ENCODE measurements at places on chromosomes 4 and X.
A peak's percentile ranks its signal among the peaks of the same experiment; 100 is the strongest.

- DNase-seq: no peak
Observed at GRCh38 chrX:137198040-137198439, 164.2 kb upstream of the GPR101 start.

- DNase-seq: no peak
Observed at GRCh38 chr4:146288193-146288592, 73.9 kb downstream of the REELD1 start.

GRCh38 chr4:18535948-18536347 is 514.4 kb upstream of the LCORL start:
- no peak for DNase-seq

DNA sequence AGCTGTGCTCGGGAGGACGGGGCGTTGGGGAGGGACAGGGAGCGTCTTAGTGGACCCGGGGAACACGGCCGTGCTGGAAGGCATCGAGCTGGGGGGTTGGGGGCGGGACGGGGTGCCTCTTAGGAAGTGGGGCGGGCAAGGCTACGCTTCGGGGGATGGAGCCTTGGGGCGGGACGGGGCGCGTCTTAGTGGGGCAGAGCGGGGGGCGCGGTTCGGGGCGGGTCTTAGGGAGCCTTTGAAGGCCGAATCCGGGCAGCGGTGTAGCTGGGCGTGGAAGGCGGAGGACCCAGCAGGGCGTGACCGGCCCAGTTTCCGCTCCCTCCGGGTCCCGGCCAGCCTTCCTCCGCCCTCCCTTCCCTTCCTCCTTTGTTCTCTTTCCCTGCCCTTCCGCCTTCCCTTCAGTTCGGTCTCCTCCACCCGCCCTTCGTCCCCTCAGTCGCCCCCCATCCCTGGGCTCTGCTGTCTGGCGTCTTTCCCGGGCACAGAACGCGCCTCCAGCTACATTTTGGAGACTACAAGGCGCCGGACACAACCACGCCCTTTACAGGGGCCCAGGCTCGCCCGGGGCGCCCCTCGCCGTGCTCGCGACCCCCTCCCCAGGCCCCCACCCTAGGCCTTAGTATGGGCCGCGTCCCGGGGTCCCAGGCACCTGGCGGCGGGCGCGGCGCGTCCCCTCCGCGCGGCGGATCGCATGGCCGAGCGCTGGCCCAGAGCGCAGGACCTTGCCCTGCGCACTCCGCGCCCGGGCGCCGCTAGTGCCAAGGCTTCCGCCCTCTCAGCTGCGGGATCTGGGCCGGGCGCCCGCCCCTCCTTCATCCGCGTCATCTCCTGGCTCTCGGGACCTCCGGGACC is at the start of gene ARSD:
Gene ARSD (minus strand): TSS at position 757 of the 852 bp plus-strand sequence. CDS start 64 bp downstream, at position 693.
- no peak for DNase-seq

DNA sequence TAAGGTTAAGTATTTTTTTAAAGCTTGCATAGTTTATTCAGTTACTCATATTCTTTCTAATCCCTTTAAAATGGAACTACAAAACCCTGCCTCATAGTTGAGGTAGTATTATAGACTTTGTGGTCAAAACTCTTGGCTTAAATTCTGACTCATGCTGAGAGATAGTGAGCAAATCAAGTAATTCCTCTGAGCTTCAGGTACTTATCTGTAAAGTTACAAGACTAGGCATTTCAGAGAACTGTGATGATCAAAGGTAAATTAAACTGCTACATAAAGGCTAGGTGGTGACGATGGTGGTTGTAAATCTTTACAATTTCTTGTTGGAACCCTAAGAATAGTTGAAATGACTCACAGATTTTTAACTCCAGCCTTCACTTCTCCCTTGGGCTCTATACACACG is 3.2 kb upstream of the CLOCK start:
- no peak for DNase-seq

GRCh38 chrX:8520178-8520577 is 55.5 kb downstream of the VCX3B start:
- peak; percentile 23 for DNase-seq
